ENCODE measurements at places on chromosomes 5 and 9.

DNA sequence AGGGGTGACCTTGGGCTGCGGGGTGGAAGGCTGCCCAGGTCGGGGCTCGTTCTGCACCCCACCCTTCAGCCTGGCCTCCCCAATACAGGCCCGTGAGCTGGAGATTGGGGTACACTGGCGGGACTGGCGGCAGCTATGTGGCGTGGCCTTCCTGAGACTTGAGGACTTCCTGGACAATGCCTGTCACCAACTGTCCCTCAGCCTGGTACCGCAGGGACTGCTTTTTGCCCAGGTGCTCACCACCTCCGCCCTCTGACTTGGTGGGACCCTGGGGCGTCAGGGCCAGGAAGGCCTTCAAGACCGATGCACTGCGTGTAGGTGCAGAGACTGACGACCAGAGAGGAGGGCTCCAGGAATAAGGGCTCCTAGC is 10.5 kb downstream of the ZDHHC12 start:
- no peak for DNase-seq

DNA sequence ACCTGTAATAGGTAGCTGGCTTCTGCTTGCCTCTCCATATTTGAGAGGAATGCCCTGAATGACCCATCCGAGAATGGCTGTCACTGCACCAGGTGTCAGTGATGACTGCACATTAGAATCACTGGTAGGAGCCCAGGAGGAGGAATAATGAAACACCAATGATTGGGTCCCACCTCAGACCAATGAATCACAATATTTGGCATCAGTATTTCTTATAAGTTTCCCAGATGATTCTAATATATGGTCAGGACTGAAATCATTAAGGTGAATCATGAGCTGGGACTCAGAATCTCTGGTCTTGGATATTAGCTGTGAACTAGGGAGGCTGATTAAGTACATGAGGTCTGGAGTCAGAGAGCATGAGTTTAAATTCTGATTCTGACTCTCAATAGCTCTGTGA is 23.4 kb downstream of the ARSB start:
- no peak for DNase-seq

DNA sequence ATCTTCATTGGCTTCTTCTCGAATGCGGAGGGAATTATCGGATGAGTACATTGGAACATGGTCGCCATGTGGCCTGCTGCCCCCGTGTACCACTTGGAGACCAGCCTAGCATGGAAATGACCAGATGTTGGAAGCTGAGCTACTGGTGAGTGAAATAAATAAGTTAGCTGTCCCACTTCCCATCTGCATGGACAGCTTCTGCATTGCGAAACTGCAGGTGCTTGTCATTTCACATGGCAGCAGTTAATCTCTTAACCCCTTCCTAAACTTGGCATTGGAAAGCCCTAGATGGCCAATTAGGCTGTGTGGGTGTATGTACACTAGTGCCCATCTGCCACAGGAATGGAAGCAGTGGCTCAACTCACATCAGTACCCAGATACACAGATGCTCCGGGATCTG is 246.6 kb upstream of the IL12B start:
- no peak for DNase-seq

DNA sequence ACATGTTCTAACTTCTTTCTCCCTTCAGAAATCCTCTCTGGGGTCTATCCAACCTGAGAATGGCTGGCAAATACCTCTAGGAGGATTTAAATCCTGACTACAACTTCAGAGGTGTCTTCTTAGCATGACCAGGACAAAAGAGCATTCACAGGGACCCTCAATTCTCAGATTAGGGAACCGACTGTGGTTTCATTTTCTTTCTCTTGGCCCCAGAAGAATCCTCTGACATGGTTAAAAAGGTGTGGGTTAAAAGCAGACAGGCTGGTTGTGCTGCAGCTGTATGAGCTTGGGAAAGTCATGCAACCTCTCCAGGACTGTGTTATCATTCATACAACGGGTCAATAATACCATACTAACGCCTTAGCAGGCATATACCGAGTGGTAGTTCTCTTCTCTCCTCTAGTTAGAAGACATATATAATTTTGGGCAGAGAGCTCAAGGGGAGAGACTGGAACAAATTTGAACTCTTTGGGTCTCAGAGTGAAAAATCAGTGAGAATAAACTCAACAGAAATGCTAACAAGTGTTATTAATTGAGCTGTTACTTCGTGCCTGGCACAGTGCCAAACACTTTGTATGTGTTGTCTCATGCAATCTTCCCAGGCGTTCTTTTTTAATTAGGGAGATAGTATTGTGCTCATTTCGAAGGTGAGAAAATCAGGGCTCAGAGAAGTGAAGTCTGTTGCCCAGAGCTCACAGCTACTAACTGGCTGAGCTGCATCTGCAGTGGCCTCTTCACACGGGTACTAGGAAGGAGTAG is 35.2 kb downstream of the INSYN2B start:
- no peak for DNase-seq

- peak; percentile 5 for DNase-seq
Observed at GRCh38 chr5:45695804-45696156, 400 bp downstream of the HCN1 start.

DNA sequence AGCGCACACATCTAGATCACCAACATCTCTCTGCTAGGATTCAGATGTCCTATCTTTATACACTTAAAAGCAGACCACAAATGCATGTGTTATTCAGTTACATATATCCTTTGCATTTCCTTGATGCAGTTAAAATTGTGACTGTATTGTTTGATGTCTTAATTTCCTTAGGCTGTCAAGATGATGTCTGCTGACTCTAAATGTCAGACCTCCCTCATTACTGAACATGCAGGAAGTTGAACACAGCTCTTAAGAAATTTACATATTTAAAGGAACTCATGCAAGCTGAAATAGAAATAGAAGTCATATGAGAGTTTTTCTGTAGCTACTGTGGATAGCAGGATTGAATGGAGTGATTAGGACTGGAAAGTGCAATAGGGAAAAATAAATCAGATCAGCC is 336.5 kb upstream of the SEMA6A start:
- no peak for DNase-seq

- DNase-seq = peak; percentile 39
Observed at GRCh38 chr5:147822686-147823491, 8.6 kb downstream of the SPINK1 start.

- no peak for DNase-seq
Observed at GRCh38 chr9:138103111-138103848, 225.7 kb downstream of the CACNA1B start.

DNA sequence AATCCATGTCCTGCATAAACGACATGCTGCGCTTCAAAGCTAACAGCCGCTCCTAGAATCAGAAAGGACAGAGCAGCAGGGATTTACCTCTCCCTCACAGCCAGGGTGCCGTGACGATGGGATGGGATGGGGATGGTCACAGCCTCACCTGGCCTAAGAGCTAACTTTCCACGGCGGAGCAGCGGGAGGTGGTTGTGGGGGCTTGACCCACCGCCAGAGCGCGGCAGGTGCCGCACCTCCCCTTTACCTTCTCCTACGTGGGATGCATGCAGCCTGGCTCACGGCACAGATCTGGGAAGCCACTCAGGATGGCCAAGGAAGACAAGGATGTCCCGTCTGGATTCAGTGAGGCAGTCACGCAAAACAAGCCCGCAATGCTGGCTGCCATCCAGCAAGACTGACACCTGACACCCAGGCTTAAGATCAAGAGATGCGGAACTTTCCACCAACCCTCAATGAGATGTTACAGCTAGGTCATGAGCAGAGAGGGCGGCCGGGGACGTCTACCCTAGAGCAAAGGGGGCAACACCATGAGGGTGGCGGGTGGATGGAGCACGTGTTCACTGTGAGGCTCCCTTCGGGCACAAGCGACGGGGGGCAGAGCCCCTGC is 5.8 kb downstream of the BRD9 start:
- no peak for DNase-seq

- no peak for DNase-seq
Observed at GRCh38 chr5:40606077-40606765, 73.5 kb upstream of the PTGER4 start.

- DNase-seq = no peak
Observed at GRCh38 chr5:143010351-143010750, 240.2 kb downstream of the ARHGAP26 start.

GRCh38 chr9:128438343-128439109 is 17.3 kb upstream of the ODF2 start:
- peak; percentile 92 for DNase-seq

- no peak for DNase-seq
Observed at GRCh38 chr9:14331120-14331519, 17.2 kb upstream of the NFIB start.

- no peak for DNase-seq
Observed at GRCh38 chr5:65037831-65038815, 269.4 kb downstream of the CWC27 start.

DNA sequence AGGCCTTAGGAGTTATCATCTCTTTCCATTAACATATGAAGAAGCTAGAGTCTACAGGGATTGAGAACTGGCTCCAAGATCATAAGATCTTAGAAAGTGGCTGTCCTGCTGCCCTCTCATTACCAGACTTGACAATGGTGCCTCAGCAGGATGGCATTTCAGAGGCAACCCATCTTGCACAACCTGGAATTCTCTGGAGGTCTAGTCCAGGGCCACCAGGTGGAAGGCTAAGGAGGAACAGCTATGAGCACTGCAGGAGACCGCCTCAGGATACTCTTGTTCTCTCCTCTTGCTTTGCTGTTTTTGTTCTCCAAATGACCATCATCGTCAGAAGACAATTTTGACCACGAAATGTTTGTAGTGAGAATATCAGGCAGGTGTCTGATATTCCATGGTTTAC is 322.6 kb downstream of the FBXL17 start:
- no peak for DNase-seq

- peak; percentile 43 for DNase-seq
Observed at GRCh38 chr9:126386088-126386487, 59.5 kb downstream of the MVB12B start.

DNA sequence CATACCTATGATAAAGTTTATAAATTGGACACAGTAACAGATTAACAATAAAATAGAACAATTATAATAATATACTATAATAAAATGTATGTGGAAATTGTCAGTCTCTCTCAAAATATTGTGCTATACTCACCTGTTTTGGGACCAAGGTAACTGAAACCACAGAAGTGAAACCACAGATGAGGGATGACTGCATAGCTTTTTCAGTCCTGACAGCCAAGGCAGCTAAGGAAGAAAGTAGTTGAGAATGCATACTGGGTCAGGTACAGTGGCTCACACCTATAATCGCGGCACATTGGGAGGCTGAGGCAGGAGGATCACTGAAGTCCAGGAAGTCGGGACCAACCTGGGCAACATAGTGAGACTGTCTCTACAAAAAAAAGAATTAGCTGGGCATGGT is 8.9 kb downstream of the SRP19 start:
- DNase-seq = no peak

DNA sequence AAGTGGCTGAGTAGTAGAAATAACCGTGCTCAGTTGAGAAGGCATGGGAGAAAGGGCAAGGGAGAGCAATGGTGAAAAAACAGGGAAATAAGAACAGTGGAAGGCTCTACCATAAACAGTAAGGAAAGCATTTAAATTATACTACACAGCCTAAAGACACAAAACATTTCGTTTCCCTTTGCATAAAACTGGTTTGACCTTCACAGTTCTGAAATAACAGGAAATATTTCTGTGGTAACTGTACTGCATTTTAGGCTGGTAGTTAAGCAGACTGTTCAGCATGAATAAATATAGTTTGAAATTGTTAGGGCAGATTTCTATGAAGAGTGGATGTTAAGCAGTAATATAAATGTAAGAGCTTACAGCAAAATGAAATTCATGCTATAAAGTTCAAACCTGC is 147.5 kb downstream of the CSNK1G3 start:
- no peak for DNase-seq

GRCh38 chr9:83649515-83649914 is 26.6 kb downstream of the IDNK start:
- no peak for DNase-seq

- DNase-seq = peak; percentile 6
Observed at GRCh38 chr9:6354072-6354686, 26.0 kb downstream of the TPD52L3 start.

GRCh38 chr5:97847920-97848631 is 665.0 kb upstream of the RIOK2 start:
- no peak for DNase-seq

DNA sequence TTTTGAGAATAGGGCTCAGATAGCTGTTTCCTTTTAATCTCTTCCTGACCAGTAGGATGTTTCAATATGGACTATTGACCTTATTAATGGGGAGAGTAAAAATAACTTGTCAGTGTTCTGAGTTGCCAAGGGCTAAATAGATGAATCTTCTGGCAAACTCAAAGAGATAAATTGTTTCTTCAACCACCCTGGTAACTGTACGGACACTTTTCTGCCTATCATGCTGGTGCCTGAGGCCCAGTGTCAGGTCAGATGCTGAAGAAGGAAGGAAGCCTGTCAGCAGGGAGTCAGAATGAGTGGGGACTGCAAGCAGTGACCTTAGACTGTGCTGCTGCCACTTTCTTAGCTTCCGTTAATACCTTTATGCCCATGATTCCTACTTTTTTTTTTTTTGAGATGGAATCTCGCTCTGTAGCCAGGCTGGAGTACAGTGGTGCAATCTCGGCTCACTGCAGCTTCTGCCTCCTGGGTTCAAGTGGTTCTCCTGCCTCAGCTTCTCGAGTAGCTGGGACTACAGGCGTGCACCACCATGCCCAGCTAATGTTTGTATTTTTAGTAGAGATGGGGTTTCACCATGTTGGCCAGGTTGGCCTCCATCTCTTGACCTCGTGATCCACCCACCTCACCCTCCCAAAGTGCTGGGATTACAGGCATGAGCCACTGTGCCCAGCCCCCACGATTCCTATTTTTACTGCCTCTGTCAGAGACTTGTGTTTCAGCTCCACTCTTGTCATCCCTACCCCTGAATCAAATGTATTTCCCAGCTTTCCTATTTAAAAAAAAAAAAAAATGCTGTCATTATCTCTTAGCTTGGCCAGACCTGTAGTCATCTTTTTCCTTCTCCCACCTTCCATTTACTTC is 33.7 kb downstream of the TGFBR1 start:
- no peak for DNase-seq

DNA sequence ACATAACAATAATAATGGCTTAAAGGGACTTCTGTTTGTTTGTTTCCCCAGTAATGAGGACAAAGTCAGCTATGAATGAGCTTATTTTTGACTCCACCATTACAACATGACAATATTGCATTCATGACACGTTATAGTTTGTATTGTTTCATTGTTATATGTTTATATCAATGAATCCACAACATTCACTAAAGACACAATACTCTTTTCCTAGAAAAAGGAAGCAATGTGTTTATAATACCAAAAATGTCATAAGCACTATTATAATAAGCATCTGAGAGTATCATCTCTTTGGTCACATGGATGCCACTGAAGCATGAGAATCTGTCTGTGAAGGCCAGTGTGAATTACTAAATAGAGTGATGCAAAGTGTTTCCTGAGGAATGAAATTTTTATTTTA is 1026.9 kb upstream of the C9orf72 start:
- DNase-seq = no peak

Data from endothelial cell (in vitro differentiated cells).